ENCODE measurements at places on chromosomes 16 and 17. TPM values are rescaled to one million over a fixed set of nuclear protein-coding genes. Genes with fewer than 3 reads are reported as not detected.

Gene ASB16
- total RNA-seq = 13.2 TPM

Gene PERCC1
- not detected for total RNA-seq

DNA sequence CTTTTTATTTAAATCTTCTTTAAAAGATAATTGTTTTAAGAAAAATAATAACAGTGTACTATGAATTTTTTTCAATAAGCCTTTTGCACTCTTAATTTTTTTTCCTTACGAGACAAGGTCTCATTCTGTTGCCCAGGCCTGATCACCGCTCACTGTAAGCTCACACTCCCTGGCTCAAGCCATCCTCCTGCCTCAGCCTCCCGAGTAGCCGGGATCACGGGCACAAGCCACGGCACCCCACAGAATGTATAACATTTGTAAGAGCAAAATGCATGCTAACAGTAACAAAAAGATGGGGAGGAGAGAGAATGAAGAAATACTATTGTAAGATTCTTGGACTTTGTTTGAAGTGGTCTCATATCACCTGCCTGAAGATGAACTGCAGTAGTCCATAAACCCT, 126.9 kb upstream of the CHMP6 start:
- DNase-seq = no peak

- no peak for DNase-seq
These were observed 841 bp upstream of the IGFALS start for GRCh38 chr16:1794221-1794871.

DNA sequence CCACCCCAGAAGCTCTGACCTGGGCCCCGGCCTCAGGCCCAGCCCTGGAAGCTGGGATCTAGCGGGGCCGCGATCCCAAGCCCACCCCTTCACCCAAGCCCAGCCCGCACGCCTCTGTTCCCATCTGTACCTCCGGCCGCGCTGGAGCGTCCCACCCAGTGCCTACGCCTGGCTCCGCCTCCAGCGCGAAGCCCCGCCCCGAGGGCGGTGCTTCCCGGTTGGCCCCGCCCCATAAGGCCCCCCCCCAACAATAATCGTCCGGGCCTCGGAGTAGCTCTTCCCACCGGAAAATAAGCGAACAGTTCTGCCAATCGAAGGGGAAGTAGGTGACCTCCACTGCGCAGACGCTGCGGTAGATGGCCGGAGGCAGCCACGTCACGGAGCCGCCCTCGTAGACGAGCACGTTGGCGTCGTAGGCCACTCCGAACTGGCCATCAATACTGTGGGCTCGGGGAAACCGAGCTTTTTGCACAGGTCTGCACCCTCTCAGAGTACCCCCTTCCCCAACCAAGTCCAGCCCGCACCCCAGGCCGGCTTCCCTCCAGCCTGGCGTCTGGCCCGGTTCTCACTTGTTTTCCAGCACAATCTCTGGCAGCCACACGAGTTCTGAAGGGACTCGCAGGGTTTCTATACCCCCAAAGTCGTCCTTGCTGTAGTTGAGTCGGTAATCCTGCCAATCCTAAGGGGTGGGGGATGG, 1.1 kb downstream of the CHRNE start:
- DNase-seq = peak; percentile 51

DNA sequence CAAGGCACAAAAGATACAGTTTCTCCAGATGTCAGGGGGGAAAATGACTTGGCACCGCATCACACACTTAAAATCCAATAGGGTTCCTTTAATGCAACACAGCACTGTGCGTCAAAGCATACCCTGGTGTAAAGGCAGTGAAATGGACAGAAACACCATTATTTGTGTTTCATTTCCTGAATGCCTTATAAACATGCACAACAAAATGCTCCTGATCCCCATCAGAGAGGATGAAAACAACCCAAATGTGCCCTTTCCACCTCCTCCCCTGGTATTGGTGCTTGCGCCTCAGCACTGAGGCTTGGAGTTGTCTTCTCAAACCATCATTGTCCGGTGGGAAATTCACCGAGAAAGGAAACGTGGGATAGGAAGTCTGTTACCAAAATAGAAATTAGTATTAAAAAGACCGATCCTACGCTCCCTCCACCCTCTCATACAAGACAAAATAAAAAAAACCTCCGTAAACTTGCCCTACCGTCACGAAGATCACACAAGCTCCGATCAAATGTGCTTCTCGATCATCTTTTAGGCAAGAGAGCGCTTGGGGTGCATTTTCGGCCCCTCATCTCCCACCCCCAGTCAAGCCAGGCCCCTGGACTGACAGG, 722 bp downstream of the CDC27 start:
- no peak for DNase-seq

- no peak for DNase-seq
These were observed 104.0 kb upstream of the CCL2 start for GRCh38 chr17:34151102-34151501.

DNA sequence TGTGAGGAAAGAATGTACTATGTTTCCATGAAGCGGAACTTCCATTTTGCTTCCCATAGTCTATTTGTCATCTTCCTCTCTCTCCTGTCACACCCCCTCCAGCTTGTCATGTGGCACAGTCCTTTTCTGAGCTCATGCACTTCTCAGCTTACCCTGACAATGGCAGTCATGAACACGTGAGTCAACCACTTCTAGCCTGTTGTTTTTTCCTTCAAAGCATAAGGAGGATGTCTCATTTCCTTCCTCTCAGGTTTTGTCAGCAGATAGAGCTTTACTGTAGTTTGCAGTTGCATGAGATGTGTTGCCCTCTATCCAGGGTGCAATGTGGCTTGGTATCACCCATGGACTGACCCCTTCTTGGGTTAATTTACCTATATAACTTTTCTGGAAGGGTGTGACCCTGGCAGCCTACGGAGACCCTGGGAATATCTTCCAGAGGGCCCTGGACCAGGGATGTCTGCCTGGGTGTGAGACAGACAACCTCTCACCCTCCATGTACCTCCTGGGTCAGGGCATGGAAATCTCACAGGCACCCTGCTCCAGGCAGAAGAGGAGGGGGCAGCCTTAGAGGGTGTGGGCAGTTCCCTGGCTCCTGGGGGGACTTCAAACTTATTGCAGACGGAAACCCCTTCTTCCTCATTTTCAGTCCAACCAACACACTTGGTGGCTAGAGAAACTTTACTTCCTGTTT, 4.0 kb upstream of the ZNF267 start:
- DNase-seq = peak; percentile 53

- DNase-seq = no peak
These were observed 9.9 kb upstream of the GUCY2D start for GRCh38 chr17:7992516-7992915.

GRCh38 chr17:80424261-80424660, 9.3 kb downstream of the ENDOV start:
- DNase-seq = no peak

DNA sequence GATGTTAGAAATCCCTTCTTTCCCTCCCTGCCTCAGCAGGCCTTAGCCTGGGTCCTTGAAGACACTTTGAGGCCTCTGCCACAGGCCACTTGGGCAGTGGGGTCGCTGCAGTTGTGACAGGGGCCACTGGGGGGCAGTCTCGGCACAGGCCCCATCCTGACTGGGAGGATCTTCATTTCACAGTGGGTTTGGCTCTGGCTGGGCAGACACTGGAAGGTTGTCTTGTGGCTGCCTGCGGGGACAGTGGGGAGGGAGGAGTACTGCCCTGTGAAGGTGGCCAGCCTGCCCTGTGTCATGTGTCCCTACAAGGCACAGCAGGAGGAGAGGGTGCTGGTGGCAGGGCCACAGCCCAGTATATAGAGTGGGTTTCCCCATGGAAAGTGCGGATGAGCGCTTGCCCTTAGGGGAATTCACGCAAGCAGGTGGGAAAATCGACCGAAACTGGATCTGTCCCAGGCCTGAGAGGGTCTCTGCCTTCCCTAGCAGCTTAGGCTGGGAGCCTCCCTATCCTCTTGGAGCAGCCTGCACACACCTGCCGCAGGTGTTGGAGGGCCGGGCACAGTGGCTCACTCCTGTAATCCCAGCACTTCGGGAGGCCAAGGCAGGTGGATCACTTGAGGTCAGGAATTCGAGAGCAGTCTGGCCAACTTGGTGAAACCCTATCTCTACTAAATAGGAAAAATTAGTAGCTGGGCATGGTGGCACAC, 28.8 kb downstream of the GINS2 start:
- DNase-seq = peak; percentile 76

- no peak for DNase-seq
These were observed 26.2 kb downstream of the VMP1 start for GRCh38 chr17:59733697-59734096.

- no peak for DNase-seq
These were observed 89.9 kb downstream of the PGS1 start for GRCh38 chr17:78468366-78468765.

- DNase-seq = no peak
These were observed 6.0 kb upstream of the KCNH6 start for GRCh38 chr17:63516910-63517824.

Data from heart right ventricle (tissue), 16 donors.